M059J (cell line): ENCODE measurements at places on chromosomes 1 and 21.

DNA sequence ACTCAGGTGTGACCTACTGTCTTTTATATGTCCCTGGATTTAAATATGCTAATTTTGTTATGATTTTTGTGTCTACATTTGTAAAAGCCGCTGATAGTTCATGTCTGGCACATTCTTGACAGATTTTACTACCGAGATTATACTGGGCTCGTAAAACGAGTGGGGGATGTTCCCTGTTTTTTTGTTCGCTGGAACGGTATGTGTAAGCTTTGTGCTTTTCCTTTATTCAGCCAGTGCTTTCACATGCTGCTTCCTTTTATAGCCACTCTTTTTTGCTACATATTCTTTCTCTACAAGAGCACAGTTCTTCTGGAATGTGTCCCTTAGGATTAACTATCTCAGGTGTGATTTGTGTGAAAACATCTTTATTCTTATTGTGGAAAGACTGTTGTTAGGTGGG lies 46.6 kb downstream of the ADARB1 start:
- no peak for DNase-seq

DNA sequence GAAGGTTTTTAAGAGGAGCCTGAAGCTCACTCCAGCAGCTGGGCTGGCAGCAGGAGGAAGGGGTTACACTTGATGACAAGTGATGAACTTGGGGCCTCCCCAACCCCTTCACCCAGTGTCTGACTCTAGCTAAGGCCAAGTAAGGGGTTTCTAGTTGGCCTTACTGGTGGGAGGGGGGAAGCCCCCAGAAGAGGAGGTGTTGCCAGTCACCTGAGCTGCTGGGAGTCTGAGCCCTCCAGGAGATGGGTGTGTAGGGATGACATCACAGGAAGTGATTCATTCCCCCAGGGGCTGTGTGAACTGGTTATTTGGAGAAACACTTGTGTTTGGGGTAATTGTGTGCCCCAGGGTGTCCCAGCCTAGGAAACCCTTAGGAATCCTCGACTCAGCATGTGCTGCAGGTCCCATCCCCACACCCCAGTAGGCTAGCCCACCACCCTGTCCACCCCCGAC lies 3.1 kb downstream of the PADI1 start:
- peak; percentile 98 for DNase-seq

GRCh38 chr1:221638595-221638994 lies 103.3 kb downstream of the DUSP10 start:
- DNase-seq = no peak

DNA sequence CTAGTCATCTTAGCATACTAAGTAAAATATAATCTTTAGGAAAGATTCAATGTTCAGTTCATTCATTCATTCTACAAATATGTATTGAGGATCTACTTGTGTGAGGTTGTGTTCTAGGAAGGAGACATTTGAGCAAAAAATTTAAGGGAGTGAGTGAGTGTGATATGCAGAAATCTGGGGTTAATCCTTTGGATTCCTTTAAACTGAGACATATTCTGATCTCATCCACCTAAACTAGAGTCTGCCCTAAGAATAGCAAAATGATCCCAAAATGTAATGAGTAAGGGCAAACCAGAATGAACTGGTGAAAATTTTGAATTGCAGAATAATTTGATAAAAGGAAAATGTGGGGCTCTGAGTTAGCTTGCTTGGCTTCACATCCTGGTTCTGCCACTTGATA lies 8.6 kb downstream of the UBE2U start:
- peak; percentile 62 for DNase-seq

DNA sequence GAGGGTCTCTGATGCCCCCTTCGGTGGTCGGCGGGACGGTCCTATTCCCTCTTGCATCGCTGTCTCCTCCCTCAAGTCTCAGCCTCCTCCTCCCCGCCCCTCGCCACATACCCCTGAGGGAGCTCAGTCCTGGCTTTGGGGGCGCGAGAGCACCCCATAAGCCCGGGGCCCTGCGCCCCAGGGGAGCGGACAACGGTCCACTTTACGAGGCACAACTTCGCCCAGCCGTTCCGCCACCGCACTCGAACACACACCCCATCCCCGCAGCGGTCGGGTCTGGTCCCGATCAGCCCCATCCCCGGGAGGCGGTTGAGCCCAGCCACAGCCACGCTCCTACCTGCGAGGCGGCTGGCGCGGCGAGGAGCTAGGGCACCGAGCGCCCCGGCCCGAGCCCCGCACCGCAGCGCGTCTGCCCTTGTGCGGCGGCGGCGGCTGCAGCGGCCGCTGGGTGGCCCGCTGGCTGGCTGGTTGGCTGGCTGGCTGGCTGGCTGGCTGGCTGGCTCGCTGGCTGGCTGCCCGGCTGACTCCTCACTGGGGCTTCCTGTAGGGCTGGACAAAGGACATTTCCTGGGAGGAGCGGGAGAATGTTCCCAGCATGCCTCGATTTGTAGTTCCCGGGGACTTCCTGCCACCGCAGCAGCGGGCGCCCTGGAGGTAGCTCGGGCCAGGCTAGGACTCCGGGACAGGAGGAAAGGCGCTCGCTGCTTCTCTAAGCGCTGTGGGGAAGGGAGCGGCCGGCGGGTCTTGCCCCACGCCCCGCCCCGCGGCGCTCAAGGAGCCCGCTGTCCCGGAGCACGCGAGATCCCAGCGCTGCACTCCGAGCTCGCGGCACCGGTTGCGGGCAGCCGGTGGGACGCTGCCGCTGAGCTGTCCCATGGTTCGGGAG lies at the start of gene ZNF697:
Gene ZNF697 (minus strand): TSS at position 533 of the 886 bp plus-strand sequence. CDS start 22,166 bp downstream, outside the sequence.
- DNase-seq = peak; percentile 98

DNA sequence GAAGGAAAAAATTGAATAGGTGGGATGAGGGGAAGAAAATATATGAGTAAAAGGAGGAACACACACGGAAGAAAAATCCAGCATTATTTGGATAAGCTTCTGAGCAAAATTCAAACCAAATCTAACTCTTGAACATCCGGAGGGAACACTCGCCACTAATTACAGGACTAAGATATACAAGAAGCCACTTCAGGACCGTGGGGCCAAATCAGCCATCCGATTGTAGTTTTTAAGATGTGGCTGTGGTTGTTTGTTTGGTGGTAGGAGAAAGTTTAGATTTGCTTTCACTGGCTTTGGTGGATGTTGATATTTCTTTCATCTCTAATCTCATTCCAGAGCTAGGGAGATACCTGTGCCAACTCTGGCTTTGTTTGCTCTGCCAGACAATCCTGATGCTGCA lies 43.7 kb upstream of the ADAMTS1 start:
- DNase-seq = no peak

DNA sequence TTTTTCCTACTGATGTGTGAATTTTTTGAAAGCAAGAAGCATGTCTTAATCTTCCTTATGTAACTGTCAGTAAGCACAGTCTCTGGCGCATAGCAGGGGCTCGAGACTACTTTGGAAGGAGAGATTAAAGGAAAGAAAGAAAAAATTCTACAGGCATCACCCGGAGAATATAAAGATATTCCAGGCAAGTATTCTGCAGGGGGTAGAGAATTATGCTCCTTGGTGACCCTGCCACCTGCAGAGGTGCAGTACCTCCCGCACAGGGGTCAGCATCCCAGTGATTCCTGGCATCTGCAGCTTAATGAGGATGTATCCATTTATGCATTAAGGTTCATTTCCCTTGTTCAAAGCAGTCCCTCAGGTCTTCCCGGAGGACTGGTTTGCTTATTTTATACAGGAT lies 87.6 kb upstream of the WLS start:
- no peak for DNase-seq

- DNase-seq = no peak
Measured at GRCh38 chr1:119659628-119660027, 11.6 kb upstream of the ZNF697 start.

- DNase-seq = no peak
Measured at GRCh38 chr21:46182548-46183336, 1.5 kb downstream of the SPATC1L start.

GRCh38 chr1:43121256-43121900 lies 50.7 kb downstream of the EBNA1BP2 start:
- peak; percentile 17 for DNase-seq

DNA sequence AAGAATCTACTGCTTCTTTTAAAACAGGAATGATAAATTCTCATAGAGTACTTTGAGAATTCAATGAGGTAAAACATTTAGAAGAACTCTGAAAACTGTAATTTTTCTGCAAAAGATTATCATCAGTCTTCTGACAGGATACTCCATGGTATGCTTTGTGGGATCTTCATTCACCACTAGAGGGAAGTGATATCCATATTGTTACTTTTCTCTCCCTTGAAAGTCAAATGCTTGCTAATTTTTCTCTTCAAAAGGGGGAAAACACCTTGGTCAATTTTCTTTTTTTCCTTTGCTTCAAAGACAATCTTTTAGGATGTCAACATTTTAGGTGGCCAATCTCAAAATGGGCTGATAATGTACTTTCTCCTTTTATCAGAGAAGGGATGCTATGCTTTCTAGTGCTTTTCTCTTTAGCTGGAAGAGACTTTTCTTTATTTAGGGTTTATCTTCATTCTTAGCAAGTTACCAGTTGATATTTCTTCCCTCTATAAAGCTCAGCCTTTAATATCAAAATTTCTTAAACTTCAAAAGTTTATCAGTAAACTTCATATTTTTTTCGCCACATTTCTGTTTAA lies 95.5 kb downstream of the NEGR1 start:
- DNase-seq = peak; percentile 23

DNA sequence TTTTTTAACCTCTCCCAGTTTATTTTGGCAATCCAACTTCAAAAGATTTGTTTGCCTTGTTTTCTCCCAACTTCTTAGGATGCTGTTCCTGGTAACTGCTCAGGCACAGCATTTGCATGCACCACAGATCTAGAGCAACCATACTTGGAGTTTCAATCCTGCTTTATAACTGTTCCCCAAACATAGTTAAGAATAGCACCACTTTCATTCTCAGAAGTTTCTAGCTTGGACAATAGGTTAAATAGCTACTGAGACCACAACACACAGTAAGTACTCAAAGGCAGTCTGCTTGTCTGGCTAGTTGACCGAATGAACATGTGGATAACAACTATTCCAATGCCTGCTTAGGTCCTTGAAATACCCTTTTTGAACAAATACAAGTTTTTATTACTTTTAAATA lies 76.8 kb downstream of the FOXJ3 start:
- no peak for DNase-seq

DNA sequence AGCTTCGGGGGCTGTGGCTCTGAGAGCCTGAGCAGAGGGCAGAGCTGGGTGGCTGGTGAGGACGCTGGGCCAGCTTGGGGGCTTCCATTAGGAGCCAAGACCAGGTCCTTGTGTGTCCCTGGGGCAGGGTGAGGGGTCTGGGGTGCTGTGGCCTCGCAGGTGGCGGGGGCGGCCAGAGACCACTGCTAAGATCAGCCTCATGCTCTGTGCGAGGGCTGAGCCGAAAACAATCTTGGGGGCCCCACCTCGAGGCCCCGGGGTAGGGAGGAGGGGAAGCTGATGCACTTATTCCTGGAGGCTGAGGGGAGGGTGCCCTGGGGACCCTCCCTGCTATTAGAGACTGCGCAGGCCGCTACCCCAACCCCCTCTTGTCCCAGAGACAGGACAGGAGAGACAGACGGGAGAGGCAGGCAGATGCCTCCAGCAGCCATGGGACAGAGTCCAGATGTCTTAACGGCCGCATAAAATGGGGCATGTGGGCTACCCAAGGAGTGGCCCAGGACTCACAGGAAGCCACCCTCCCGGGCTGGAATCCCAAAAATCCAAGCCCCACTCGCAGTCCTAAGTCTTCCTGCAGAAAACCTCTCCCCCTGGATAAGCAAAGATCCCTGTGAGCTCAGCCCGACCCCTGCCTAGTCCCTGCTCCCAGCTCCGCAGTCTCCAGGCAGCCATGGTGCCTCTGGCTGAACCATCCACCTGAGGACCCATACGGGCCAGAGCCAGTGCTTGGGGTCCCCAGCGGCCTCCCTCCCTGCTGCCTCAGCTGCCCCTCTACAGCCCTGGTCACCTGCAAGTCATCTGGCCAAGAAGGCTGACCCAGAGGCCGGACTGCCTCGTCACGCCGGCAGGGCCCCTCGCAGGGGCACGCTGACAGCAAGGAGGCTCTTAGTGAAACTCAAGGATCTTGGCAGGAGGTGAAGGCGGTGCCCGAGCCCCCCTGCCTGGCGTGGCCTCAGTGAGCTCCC lies 43.6 kb upstream of the COL18A1 start:
- DNase-seq = no peak

GRCh38 chr1:98391175-98391574 lies 270.3 kb upstream of the SNX7 start:
- no peak for DNase-seq

GRCh38 chr1:206496131-206496793 lies 11.1 kb upstream of the RASSF5 start:
- DNase-seq = peak; percentile 60

GRCh38 chr1:17717594-17718535 lies 37.3 kb upstream of the ACTL8 start:
- no peak for DNase-seq

DNA sequence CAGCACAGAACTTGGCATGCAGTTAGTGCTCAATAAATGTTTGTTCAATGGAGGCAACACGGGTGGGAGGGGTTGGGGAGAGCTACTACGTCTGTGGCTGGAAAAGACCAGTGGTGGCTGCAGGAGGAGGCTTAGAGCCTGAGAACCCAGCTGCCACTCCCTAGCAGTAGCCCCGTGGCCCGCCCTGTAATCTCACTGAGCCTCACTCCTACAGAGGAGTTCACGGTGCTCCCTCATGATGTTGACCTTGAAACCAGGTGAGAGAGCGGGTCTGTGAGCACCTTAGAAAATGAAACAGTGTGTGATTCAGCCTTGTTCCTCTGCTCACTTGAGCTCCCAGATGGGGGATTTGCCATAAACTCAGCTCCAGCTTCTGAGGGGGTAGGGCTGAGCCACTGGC lies 299.6 kb downstream of the NPHP4 start:
- no peak for DNase-seq

DNA sequence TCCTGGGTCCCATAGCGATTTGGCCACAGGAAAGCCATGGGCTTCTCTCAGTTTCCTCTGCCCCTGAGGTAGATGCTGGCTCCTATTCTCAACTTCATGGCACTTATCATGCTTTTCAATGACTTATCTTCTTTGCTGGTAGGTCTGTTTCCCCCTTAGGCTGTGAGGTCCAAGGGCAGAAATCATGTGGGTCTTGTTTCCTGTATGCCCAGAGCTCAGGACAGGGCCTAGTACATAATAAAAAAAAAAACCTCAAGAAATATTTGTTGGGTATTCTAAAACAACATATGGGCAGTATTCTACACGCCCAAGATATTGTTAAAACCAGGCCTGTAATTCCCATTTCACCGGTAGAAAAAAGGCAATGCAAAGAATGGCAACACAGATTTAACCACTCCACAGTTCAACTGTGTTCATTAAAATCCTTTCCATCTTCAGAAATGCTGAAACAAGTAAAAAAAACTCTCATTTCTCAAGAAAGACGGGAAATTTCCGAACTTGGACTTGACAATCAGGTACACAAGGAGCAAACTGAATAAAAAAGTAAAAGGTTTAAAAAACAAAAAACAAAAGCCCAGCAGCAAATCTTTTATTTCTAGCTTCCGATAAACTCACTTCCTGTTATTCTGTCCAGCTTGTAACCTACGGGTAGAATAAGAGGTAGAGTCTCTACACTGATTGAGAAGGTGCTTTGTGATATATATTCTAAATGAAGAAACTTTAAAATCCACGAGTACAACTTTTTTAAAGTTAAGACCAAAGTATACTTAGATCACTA lies 6.3 kb upstream of the TDRD10 start:
- DNase-seq = no peak

GRCh38 chr1:184359909-184360308 lies 26.9 kb upstream of the C1orf21 start:
- no peak for DNase-seq

- DNase-seq = peak; percentile 26
Measured at GRCh38 chr1:20250340-20250989, 40.2 kb upstream of the VWA5B1 start.
